ENCODE measurements at places on chromosomes 7 and 10.

- DNase-seq, result no peak
Observed at GRCh38 chr10:120962756-120963593, 111.8 kb downstream of the WDR11 start.

- DNase-seq, result no peak
Observed at GRCh38 chr10:60349426-60349825, 40.2 kb downstream of the ANK3 start.

GRCh38 chr7:2478399-2478785, 2.2 kb upstream of the GRIFIN start:
- peak; percentile 33 for DNase-seq

DNA sequence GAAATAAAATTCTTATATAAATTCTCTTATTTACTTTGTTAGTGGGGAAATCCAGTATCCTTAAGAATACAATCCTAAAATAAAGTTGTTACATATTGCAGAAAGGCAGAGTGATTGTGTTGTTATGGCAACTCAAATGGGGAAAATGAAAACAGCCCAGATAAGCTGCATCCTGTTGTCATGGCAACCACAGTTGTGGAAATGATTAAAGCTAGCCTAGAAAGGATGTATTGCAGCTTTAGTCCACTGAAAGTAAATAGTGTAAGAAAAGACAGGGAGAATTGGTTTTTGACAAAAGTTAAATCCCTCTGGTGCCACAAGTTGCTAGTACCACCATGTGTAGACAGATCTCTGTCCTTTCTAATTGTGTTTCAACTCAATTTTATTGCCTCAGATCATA, 43.2 kb downstream of the BTRC start:
- peak; percentile 74 for DNase-seq

DNA sequence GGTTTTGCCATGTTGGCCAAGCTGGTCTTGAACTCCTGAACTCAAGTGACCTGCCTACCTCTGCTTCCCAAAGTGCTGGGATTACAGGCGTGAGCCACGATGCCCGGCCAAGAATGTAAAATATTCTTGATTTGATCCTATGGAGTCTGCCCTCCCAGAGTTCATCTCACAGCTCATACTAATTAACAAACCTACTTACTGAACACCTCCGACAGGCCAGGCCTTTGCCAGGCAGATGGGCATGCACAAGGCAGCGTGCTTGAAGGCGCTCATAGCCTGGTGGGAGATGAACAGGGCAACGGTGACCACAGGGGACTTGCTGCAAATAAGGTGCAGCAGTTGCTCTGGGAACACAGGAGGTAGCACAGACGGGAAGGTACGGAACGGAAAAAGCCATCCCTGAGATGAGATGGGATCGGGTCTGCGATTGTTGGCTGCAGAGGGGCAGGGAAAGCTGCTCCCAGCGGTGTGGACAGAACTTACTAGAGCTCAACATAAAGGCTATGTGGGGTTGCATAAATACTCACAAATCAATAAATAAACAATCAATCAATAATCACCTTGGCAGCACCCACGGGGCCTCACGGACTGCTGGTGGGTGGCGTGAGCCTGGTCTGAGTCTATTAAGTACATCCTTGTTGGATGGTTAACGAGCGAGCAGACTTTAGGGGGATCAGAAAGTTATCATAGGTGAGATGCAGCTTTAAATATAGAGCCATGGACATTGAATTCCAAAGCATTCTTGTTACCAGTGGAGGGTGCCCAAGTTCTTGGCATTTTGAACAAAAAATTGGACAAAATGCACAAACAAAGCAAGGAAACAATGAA, 4.7 kb downstream of the ACBD7 start:
- DNase-seq, result no peak
